NCI-H2171 (cell line): ENCODE measurements at places on chromosomes 2 and 18.

DNA sequence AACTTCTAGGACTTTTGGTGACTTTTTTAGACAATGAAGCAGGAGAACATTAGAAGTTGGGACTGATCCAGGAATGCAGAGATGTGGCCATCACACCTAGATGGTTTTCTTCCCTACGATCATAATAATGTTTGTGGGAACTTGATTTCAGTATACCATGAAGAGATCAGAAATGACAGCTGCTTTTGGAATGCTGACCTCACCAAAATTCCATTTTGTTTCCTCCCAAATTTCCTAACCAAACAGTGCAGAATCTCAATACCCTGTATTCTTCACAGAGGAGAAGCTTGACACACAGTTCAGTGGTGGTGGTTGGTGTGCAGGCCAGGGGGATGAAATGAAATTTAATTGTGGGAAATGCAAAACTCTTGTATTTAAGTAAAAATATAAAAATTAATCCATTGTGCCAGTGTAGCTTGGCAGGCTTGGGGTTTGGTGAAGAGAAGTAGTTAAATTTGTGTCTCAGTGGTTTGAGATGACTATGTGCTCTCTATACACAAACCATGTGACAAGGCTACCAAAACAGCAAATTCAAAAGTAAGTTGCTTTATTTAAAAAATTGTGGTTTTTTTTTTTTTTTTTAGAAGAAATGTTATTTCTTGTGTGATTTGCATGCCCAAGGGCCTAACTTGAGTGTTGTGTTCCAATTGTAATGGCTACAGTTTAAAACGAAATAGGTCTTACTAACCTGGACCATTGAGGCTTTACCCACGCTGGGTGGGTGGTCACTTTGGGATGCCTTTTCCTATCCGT lies 252.4 kb downstream of the LPIN1 start:
- DNase-seq = no peak

GRCh38 chr2:43020296-43020695 lies 206.1 kb downstream of the ZFP36L2 start:
- DNase-seq = no peak

DNA sequence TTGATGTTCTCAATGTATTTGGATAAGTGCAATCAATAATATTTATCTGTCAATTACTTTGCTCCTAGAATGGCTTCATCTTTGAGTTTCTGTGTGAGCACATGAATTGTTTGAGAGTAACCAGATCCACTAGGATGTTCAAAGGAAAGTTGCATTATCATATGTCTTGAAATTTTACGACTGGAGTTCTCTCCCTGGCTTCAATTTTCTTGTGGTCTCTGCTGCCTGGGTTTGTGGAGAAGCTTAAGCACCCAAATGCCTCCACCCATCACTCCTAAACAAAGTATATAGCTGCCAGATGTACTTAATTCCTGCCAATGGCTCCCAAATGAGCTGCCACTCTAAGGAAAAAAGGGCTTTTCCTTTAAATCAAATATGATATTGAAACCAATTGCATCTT lies 1149.4 kb upstream of the ZEB2 start:
- no peak for DNase-seq

GRCh38 chr2:121088251-121089165 lies 196.5 kb downstream of the TFCP2L1 start:
- DNase-seq = peak; percentile 87

- DNase-seq = peak; percentile 95
Measured at GRCh38 chr2:103005393-103005792, 243.6 kb downstream of the TMEM182 start.
